Stimulated activated CD8-positive, alpha-beta memory T cell treated with anti-CD3 and anti-CD28 coated beads, Interleukin-15, amount 100 ng/mL, for 4 hours (primary cell): ENCODE measurements at places on chromosomes 5 and 9.

DNA sequence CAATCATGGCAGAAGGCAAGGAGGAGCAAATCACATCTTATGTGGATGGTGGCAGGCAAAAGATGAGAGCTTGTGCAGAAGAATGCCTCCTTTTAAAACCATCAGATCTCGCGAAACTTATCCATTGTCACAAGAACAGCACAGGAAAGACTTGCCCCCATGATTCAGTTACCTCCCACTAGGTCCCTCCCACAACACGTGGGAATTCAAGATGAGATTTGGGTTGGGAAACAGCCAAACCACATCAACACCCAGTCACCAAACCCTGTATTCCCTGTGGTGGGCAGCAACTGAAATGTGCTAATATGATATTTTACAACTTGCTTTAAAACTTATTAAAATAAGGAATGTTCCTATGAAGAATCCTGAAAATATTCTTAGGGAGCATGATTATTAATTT is 54.2 kb downstream of the RASGRF2 start:
- no peak for DNase-seq

- no peak for DNase-seq
These were observed 25.9 kb upstream of the ZFAND5 start for GRCh38 chr9:72390907-72391306.

GRCh38 chr5:67771221-67771620 is 444.3 kb upstream of the PIK3R1 start:
- no peak for DNase-seq

GRCh38 chr5:82339792-82340191 is 61.6 kb upstream of the RPS23 start:
- no peak for DNase-seq

- no peak for DNase-seq
These were observed 15.0 kb upstream of the GLRX start for GRCh38 chr5:95837492-95837891.

- DNase-seq = no peak
These were observed 435.9 kb downstream of the BNC2 start for GRCh38 chr9:16434526-16434925.

DNA sequence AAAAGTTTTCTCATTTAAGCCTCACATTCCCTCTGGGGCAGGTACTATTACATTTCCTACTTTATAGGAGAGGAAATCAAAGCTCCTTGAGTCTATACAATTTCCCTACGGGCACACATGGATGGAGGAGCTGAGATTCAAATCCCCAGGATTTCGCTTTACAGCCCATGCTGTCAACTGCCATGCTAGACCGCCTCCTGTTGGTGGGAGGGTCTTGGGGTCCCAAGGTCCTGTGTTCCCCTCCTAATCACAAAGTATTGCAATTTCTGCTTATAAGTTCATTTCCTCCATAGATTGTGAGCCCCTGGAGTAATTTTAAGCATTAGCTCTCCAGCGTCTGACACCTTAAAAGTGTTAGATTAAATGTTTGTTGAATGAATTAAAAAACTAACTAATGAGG is 95.9 kb upstream of the SMARCA2 start:
- no peak for DNase-seq

- no peak for DNase-seq
These were observed 62.2 kb downstream of the COX7C start for GRCh38 chr5:86679949-86680348.

GRCh38 chr5:173858670-173859407 is 29.3 kb upstream of the CPEB4 start:
- DNase-seq = no peak

- DNase-seq = no peak
These were observed 303.5 kb downstream of the TRIM32 start for GRCh38 chr9:116990592-116990991.

DNA sequence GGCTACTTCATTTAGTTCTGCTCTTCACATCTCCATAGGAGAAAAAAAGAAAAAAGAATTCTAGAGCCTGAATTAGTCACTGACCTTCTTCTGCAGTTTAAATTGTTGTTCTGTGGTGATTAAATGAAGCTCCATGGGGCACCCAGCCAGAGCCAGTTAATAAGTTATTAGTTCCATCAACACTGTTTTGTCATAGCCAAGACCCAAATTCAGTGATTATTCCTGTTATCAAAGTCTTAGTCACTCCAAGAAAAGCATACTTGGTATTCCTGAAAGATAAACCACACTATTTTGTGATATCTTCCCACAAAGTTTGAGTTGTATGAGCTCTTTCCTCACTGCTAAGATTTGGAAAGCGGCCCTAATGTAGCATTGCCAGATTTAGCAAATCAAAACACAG is 134.8 kb upstream of the RGMB start:
- DNase-seq = no peak

DNA sequence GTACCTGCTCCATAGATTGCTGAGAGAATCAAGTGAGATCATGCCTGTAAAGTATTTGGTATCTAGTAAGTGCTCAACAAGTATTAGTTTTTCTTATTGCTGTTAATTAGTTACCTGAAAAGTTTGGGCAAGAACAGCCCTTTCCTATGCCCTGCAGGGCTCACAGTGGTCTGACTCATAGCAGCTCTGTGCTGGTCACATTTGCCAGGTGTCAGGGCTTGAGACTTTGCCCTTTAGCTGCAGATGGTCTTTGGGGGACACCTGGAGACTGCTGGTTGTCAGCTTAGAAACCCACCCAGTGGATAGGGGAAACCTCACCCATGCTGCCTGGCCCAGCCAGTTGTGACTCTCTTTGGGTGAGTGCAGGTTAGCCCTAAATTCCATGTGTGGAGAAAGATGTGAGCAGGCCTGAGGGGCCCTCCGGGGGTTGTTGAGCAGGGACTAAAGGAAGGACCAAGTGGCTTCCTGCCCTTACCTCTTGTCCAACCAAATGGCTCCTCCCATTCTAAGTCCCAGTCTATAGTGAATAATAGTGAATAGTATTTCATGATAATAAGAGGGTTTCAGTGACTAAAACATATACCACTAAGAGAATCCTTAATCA is 9.0 kb downstream of the COL27A1 start:
- DNase-seq = no peak

DNA sequence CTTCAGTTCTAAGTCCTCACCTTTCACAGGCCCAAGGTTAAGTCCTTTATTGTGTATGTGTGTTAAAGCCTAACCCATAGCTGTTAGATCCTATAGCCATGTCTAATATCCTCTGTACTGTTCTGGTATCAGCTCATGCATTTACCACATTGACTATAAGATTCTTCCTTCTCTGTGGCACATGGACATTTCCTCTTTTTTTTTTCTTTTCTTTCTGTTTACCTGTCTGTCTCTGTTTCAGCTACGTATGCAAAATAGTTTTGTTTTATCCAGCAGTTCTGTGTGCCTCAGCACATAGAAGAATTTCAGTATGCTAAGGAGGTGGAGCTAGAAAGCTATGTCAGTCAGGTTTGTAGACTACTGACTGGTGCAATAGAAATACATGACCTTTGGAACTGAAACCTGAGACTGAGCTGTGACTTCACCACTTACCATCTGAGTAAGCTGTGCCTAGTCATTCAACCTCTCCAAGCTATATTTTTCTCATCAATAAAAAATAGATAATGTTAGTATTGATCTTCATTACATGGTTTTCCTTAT is 155.6 kb upstream of the VLDLR start:
- DNase-seq = no peak

DNA sequence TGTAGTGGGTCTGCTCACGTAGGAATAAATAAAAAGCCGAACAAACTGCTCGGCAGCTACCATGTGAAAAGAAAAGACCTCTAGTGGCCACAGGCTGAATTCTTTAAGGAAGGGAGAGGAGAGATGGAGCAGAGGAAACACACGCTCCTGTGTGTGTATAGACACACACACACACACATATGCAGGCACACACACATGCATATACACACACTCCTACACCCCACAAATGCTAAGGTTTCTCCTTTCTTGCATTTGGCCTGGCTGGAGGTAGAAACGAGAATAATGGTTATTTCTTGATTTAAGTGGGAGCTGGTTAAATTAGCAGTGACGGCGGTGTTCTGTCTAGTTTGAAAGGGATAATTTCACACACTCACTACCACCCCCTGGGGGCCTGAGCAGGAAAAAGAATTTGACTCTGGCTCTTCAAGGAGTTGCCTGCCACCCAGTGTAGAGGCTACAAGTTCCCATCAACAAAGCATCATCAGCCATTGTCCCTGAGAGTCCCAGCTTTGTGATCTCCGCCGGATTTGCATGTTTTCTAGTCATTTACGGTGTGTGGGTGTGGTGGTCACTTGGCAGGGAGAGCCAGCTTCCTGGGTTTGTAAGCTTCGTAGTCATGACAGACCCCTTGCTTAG is at the start of gene INSYN2B:
Gene INSYN2B (minus strand): TSS at position 78 of the 636 bp plus-strand sequence. CDS start 96,597 bp downstream, outside the sequence.
- DNase-seq = no peak

- DNase-seq = no peak
These were observed 112.9 kb upstream of the ACTBL2 start for GRCh38 chr5:57595523-57595991.

GRCh38 chr5:118029807-118030206 is 958.5 kb downstream of the DTWD2 start:
- no peak for DNase-seq

GRCh38 chr5:146919304-146919703 is 40.7 kb upstream of the PPP2R2B start:
- no peak for DNase-seq

DNA sequence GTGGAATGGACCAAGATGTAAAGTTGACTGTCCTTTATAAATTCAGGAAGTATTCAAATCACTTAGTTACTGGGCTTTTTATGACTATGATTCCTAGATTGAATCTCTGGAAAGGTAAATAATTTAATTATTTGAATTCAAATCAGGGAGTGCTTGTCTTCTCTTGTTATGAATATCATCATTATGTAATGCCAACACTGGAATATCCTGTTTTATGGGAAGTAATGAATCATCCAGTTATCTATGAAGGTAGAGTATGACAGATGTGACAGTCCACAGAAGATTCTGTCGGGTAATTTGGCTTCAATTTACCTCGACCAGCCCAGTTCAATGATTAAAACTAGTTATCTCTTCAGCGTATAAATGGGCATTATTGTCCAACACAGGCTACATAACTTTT is 141.0 kb upstream of the NUDT12 start:
- DNase-seq = no peak

DNA sequence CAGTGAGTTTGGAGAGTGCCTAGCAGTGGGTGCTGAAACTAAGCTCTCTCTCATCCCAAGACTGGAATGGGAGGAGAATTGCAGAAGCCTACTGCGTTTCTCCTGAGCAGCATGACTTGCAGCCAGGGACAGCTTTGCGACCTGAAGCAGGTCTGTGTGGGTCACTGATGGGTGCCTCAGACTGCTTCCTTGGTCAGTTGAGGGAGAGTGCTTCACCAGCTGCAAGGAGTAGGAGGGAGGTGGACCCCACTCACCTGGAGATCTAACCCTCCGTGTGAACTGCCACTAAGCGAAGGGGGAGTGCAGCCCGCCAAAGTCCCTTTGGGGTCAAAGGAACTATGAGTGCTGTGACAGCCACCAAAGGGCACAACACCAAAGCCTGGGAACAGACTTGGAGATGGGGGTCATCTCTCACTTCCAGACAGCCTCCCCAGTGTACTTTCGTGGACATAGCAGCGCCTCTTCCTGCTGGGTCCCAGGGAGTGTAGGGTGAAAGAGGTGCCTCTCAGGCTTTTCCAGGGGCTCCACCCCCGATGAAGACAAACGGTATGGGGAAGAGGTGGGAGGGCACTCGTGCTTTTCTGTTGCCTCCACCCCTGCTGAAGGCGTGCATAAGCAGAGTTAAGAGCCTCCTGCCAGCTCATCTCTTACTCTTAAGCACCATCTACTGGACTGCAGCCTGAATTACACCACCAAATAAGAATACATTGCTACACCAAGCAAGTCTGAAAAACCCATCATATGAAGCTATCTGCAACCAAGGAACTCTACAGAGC is 34.3 kb upstream of the MACIR start:
- DNase-seq = no peak

DNA sequence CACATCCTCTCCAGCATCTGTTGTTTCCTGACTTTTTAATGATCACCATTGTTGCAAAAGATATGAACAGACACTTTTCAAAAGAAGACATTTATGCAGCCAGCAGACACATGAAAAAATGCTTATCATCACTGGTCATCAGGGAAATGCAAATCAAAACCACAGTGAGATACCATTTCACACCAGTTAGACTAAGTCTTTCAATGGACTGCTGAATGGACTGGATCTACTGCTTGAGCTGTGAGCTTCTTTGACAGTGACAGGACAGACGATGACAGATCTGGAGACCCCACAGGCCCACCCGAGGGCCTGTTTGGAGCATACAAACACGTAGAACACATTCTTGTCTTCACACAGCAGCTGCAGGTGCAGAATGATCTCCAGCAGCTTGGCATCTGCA is 266.1 kb upstream of the RIOK2 start:
- DNase-seq = no peak
